ENCODE measurements at places on chromosomes 3 and 15.

GRCh38 chr3:124398594-124398993, 331.7 kb upstream of the UMPS start:
- no peak for DNase-seq

- DNase-seq: peak; percentile 28
Observed at GRCh38 chr15:51401872-51402517, 60.5 kb downstream of the GLDN start.

DNA sequence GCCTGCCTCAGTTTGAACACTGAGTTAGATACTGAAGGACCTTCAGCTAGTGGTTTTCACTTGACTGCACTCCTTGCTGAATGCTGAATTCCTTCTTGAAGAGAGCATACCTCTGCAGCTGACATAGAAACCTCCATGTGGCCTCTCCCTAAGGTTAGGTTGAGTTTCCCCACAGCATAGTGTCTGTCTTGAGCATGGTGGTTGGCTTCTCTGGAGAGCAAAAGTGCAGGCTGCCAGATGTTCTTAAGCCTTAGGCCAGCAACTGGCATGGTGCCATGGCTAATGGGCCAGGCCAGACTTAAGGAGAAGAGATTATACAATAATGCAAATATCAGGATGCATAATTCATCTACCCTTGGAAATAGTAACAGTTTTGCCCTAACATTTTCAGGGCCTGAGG, 545.6 kb upstream of the ZNF385D start:
- DNase-seq: no peak

DNA sequence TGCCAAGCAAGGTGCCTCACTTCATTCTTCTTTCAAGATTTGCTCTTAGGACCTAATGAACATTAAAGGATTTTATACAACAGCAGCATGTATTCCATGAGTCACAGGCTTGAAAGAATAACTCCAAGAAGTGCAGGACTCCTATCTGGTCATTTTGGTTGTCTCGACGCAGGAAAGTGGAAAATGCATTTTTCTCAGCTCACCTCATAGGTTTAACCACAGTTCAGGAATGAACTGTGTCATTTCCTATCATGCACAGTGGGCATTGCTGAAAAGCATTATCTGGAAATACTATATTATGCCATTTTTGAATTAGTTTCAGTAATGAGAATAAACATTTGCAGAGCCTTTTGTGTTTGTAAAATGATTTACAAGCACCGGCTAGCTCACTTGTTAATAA, 98.7 kb upstream of the BFSP2 start:
- DNase-seq: no peak

GRCh38 chr15:40590667-40591050, 3.4 kb upstream of the KNL1 start:
- DNase-seq: no peak

DNA sequence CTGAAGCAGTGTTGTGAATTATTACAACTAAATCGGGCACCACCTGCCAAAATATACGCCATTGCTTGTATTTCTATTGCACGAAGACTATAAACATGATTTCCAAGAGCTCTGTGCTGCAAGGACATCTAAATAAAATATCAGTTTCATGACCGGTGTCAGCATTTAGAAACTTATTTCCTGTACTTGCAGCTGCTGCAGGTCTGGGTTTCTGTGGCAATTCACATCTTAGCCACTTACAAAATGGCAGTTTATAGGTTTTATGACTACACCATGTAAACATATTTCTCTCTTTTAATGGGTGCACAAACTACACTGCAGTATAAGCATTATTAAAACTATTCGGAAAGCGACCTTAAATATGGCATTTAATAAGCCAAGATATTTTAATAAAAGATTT, 359.4 kb downstream of the VPS13C start:
- DNase-seq: no peak

GRCh38 chr3:38086496-38086895, 47.5 kb downstream of the DLEC1 start:
- no peak for DNase-seq

DNA sequence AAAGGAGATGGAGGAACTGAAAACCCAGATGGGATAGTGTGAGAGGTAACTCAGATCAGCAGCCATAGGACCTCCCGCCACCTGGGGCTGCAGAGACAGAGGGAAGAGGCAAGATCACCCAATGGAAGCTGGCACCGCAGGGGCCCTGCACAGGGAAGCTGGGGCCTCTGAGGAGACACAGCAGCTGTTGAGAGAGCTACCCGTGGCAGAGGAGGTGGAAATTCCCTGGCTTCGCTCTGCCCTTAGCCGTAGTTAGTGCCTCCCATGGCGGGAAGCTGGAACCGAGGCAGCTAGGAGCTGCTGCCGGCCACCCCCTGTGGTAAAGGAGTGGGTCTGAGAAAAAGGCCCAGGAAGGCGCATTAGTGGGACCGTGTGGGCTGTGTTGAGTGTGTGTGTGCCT, 18.0 kb upstream of the PLXNA1 start:
- DNase-seq: no peak

DNA sequence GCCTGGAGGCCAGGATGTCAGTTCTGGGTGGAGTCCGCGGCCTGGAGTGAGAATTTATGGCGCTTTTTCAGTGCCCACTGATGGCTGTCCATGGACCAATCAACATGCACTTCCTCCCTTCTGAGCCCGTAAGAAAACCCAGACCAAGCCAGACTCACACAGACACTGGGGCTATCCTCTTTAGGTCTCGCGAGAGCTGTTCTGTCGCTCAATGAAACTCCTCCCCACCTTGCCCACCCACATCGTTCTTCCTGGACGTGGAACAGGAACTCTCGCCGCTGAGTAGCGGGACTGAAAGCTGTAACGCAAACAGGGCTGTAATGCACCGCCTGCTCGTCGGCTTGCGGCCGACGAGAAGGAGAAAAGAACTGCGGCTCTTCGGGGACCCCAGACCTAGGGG, 833.0 kb upstream of the CADM2 start:
- DNase-seq: no peak

- no peak for DNase-seq
Observed at GRCh38 chr3:124829819-124830554, 57.2 kb downstream of the ITGB5 start.

- DNase-seq: no peak
Observed at GRCh38 chr3:197286678-197287077, 11.7 kb downstream of the DLG1 start.

- no peak for DNase-seq
Observed at GRCh38 chr15:33655488-33655887, 312.8 kb upstream of the CHRM5 start.

- DNase-seq: no peak
Observed at GRCh38 chr3:162112719-162113118, 616.1 kb downstream of the OTOL1 start.

- no peak for DNase-seq
Observed at GRCh38 chr3:49294343-49294742, 17.3 kb upstream of the C3orf62 start.

GRCh38 chr15:45704329-45705249, 69.8 kb downstream of the SQOR start:
- no peak for DNase-seq

GRCh38 chr15:68979816-68980215, 34.7 kb upstream of the NOX5 start:
- DNase-seq: no peak

- no peak for DNase-seq
Observed at GRCh38 chr3:130865489-130865888, 28.4 kb upstream of the ATP2C1 start.

DNA sequence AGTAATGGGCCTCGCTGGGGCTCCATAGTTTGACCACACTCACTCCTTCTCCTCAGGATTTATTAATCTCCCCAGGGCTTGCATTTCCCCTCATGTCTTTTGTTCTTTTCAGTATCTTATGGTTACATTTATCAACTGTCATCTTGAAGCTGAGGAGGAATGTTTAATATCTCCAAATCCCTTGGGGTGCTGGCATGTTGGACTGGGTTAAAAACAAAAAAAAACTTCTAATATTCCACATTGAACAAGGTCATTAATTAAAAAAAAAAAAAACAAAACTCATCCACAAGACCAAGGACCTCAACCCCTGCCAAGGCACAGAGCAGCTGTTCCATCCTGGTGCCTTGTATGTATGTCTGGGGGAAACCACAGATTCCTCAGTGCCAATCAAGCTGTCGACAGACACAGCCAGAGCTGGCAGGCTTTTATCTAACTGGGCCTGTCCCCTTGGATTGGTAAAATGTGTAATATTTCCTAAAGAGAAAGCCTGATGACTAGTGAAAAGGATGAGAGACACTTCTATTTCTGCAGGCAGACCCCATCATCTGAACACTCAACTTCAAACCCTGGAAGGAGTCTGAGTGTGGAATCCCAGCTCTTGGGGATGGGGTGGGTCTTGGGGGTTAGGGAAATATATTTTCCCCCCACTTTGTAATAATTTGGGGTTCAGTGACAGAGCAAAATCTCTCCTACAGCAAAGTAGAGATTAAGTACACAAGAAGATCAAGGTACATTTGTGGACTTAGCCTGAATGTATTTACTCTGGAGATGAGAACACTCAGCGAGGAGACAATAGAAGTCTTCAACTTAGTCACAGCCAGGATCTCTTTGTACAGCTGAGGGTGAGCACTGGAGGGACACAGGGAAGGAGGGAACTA, 69.1 kb downstream of the TTC23 start:
- no peak for DNase-seq

DNA sequence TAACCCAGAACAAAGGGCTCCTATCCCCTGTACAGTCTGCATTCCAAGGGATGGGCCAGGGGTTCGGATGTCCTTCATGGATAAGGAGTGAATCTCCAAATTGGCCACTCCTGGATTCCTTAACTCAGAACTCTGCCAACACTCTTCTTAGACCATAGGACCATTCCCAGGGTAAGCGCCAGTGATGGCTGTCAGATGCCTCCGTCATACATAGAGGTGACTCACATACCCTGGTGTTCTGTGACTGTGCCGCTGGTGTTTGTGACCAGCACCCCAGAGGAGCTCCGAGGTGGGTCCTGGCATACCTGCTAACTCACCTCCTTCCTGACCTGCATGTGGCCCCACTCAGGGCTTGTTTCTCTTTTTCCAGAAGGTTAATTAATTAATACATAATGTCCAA, 134.7 kb downstream of the KLF13 start:
- no peak for DNase-seq

DNA sequence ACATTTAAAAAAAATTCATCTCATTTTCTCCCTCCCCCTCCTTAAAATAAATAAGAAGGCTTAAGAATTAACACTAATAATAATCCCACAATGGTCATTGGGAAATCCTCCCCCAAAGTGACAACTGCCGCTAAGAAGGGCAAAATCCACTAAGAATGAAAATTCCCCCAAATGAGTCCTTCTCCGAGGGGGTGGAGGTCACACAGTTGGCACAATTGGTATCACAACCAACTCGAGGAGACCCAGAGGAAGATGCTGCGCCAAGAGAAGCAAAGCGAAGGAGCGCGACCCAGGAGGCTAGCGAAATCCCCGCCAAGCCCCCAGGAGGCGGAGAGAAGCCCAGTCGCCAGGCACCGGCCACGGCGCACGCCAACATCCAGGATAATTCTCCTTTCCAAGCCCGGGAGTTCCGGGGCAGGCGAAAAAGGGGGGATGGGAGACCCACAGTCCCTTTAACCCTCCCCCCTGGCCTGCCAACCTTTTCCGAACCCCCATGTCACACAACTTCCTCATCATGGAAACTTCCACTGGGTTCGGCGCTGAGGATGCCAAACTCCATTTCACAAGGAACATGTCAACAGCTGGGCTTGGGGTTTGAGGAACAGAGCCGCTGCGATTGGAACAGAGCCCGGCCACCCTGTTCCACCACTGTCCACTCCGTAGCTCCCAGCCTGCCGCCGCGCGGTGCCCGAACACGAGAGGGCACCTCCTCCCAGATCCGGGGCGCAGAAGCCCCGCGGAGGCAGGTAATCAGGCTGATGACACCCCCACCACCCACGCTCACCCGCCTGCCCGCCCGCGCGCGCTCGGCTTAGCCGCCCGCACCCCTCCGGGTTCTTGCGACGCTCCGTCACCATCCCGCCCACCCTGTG, 668 bp downstream of the THRB start:
- DNase-seq: no peak

DNA sequence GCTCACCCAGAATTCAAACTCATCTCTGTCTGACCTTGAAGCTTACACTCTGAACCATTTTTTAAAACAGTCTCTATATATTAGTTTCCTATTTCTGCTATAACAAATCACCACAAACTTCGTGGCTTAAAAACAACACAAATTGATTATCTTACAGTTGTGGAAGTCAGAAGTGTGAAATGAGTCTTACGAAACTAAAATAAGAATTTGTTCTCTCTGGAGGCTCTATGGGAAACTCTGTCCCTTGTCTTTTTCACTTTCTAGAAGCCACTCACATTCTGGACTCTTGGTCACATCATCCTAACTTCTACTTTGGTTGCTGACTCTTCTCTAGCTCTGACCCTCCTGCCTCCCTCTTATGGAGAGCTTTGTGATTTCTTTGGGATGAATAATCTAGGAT, 429.3 kb upstream of the THBS1 start:
- DNase-seq: no peak

DNA sequence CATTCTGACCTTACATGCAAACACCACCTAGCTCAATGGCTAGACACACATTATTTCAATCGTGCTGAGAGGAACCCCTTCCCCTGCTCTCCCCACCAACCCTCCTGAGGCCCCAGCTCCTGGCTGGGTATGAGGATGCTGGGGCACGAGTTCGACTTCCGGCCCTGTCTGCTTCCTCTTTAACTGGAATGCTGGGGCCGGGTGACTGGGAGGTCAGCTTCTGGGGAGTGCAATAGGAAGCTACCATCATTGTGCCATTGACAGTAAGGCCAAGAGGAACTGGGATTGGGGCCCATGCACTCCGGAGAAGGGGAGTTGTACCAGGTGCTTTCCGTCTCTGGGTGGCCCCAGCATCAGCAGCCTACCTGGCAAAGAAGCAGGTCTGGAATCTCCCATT, 15.6 kb upstream of the TLE3 start:
- no peak for DNase-seq

GRCh38 chr15:74176262-74177214, 3.0 kb downstream of the ISLR start:
- no peak for DNase-seq

- no peak for DNase-seq
Observed at GRCh38 chr3:40639006-40639405, 114.2 kb downstream of the ZNF621 start.

GRCh38 chr15:80152896-80153876, at the start of gene FAH:
FAH (plus strand) TSS chr15:80152999; CDS start chr15:80153055, 56 bp downstream.
- no peak for DNase-seq

DNA sequence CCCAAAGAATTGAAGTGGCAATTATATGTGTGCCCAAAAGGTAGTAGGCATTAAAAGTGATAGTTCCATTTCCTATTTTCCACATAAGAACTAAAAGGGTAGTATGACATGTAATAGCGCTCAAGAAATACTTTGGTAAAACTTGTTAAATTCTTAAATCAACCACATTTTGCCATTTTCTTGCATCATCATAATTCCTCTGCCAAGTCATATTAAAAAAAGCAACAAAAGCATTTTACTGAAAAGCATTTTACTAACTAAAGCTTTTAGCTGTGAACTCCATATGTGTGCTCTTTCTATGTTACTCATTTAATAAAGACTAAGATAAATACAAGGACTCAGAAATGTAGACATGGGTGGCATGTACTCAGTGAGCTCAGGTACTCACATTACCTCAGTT, 70.1 kb downstream of the GPR160 start:
- DNase-seq: no peak

- DNase-seq: peak; percentile 22
Observed at GRCh38 chr15:60585743-60586708, 107.1 kb upstream of the ICE2 start.

GRCh38 chr15:56042982-56043980, 49.9 kb upstream of the NEDD4 start:
- no peak for DNase-seq

Data from GM19239 (cell line).